ENCODE measurements at places on chromosomes 3 and 15. TPM values are rescaled to one million over a fixed set of nuclear protein-coding genes. Genes with fewer than 3 reads are reported as not detected.

Gene PRR20G
- not detected for total RNA-seq

Gene LSMEM2
- 10.6 TPM for total RNA-seq

Gene MUC4
- not detected for total RNA-seq

Gene ACVR2B
- 3.9 TPM for total RNA-seq

Gene FRMD5
- total RNA-seq: 25.5 TPM

Gene CPLX3
- 1.1 TPM for total RNA-seq

Gene IGF1R
- total RNA-seq: 64.1 TPM

Gene GRK7
- total RNA-seq: 0.12 TPM

Gene FAM227B
- total RNA-seq: 14.4 TPM

Gene KBTBD13
- total RNA-seq: 4.4 TPM

Gene ALCAM
- total RNA-seq: 3.3 TPM

Gene CHST13
- not detected for total RNA-seq

Gene LRTM1
- not detected for total RNA-seq

Gene DHFR2
- 3.6 TPM for total RNA-seq

Gene ATP8B4
- 2.5 TPM for total RNA-seq

Gene SUSD5
- total RNA-seq: 1.7 TPM

Gene ANKRD34C
- total RNA-seq: not detected
